ENCODE measurements at places on chromosomes 6 and 20.
A peak's percentile ranks its signal among the peaks of the same experiment; 100 is the strongest.

DNA sequence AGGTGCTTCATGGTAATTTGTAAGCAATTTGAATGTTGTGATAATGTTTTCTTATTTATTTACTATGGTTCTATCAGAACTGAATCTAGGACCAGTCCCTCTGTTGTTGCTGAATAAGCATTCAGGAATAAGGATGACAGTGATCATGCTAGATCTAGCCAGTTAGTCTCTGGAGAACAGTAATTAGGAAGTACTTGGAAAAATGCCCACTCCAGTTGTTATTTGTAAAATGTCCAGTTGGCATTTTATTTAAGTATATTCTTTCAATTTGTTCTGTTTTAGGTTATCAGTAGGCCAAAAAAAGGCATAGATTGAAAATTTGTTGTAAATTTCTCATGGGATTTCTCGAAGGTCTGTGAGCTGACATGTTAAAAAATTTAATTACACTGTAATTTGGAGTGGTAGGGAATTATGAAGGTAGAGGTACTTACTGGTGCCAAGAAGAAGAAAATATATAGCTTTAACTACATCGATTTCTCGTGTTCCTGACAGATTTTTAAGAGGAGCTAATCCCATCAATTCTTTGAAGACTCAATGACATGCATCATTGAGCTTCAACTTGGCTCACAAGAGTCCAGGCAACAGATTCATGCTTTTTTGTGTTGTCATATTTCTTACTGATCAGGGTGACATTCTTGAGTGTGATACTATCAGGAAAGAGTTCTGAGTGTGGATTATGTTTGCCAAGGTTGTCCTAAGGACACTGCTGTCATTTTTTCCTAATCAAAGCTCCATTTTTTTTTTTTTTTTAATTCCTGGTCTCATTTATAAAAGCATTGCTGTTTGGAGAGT, 177.3 kb downstream of the CARMIL1 start:
- no peak for DNase-seq

GRCh38 chr20:39961637-39962244, 727.3 kb downstream of the MAFB start:
- DNase-seq = no peak

GRCh38 chr20:4267242-4267641, 251.9 kb upstream of the RNF24 start:
- no peak for DNase-seq

DNA sequence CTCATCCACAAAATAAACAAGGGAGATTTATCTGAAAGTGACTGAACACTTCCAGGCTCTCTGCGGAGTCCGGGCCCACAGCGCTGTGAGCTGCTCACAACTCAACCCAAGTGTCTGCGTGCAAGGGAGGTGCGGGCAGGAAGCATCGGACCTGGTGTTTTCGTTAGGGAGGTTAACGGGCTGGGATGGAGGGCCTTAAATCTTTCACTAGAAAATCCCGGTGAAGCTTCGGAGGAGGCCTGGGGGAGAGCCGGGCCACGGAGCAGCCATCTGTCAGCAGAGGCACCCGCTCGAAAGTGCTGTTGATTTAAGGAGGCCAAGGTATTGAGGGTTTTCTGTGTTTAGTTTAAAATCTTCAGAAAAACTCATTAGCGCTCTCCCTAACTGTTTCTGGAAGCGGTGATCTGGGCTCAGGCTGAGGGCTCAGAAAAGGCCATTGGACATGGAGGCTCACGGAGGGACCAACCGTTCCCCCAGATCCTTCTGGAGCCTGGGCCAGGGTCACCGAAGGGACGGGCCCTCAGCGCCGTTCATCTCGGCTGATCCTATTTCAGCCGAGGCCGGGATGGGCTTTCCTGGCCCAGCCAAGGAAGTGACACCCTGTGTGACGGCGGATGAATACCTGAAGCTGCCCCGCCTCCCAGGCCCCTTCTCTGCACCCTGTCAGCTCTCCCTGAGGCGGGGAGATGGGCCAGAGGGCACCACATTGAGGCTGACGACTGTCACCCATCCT, 20.7 kb downstream of the GATA5 start:
- no peak for DNase-seq

GRCh38 chr6:47794577-47795135, 12.8 kb downstream of the OPN5 start:
- DNase-seq = no peak

GRCh38 chr6:147868427-147869190, 360.1 kb downstream of the SAMD5 start:
- no peak for DNase-seq

DNA sequence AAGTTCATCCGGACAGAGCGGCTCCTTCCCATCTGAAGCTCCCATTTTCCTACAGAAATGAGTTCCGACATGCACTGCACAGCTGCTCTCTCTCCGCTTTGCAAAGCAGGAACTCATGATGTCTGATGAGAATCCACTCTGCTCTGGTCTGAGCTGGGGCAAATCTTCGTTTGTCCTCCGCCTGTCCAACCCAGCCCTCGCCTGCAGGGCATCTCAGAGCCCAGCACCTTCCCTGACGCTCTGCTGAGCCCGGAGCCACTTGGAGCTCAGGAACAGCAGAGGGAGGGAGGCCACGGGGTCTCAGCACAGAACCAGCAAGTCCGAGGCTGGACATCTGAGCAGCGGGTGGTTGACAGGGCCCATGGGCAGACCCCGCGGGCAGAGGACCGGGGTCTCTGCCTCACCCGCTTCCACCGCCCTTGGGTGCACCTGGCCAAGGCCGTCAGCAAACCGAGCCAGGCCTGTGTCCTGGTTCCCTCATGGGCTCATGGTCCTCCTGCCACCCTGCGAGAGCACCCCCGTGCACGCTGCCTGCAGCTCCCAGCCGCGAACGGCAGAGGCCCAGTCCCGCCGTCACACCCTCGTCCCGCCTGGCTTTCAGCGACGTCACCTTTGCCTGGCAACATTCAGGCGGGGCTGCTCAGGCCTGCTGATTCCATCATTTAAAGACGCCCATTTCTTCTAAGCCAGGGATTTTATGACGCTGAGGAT, 78.5 kb upstream of the BHLHE23 start:
- no peak for DNase-seq

DNA sequence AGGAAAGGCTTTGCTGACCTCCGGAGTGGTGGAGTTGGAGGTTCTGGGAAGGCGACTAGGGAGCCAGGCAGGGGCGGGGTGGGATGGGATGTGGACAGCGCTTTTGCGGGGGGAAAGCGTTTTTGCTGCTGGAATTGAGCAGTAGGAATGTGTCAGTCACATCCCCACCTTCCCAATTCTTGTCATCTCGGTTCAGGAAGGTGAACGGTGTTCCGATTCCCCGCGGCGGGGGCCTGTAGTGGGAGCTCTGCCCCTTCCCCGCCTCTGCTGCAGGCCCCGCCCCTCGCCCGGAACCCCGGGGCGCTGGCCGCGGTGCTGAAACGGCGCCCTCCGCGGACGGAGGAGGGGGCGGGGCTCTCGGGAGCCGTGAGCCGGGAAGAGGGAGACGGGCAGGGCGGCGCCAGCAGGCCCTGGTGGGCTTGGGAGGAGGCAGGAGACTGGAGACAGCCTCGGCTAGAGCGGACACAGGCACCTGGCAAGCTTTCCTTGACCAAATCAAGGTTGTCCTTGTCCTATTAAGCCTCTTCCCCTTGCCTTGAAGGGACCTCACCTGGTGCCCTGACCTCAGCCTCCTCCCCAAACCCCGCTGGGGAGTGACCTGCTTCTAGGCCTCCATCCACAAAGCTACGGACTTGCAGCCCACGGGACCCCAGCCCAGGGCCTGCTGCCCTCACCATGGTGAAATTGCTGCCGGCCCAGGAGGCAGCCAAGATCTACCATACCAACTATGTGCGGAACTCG, at the start of gene LHFPL5:
Gene LHFPL5, plus strand, starts transcription at position 357 of the 741 bp plus-strand sequence. Its CDS starts 319 bp downstream, at position 676.
- DNase-seq = peak; percentile 62

DNA sequence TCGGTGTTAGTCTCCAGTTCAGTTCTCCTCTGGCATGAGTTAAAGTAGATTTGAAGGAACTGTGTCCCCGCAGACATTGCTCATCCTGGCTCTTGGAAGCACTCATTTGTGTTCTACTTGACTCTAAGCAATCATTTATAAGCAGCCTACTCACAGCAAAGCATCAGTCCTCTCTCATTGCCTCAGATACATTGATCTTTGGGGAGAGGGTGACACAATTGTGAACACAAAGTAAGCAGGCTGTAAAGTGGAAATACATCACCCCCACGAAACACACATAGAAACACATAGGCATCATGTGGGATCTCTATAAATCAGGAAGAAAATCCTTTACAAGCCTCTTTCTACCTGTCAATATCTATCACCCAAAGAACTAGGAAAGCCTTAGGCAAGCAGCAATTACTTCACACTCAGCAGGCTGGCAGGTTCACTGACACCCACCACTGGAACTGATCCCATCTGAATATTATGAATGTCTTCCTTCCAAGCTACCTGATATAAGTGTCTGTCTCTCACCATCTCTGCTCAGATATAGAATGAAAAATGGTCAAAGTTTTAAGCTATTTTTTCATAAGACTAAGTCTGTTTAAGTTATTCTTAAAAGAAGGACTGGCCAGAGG, 675.8 kb downstream of the HACE1 start:
- no peak for DNase-seq

GRCh38 chr20:41011551-41012067, 17.0 kb upstream of the TOP1 start:
- DNase-seq = no peak

- peak; percentile 87 for DNase-seq
Observed at GRCh38 chr6:53547811-53548496, 3.1 kb upstream of the GCLC start.

GRCh38 chr6:56144538-56145324, 102.6 kb downstream of the COL21A1 start:
- DNase-seq = no peak

DNA sequence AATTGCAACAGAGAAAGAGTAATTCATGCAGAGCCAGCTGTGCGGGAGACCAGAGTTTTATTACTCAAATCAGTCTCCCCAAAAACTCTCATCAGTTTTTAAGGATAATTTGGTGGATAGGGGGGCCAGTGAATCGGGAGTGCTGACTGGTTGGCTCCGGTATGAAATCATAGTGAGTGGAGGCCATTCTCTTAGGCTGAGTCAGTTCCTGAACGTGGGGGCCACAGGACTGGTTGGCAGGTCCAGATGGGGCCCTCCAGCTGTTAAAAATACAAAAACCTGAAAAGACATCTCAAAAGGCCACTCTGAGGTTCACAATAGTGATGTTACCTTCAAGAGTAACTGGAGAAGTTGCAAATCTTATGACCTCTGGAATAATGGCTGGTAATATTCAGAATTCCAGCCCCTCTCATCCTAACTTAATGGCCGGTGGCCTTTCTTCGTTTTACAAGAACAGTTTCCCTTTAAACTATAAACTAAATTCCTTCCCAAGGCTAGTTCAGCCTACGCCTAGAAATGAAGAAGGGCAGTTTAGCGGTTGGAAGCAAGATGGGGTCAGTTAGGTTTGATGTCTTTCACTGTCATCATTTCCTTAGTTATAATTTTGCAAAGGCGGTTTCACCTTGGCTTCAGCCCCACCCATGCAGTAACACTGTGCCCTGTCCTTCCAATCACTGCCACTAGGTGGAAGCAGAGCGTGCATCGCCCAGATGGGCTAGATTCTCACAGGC, 6.8 kb upstream of the MICA start:
- peak; percentile 93 for DNase-seq

DNA sequence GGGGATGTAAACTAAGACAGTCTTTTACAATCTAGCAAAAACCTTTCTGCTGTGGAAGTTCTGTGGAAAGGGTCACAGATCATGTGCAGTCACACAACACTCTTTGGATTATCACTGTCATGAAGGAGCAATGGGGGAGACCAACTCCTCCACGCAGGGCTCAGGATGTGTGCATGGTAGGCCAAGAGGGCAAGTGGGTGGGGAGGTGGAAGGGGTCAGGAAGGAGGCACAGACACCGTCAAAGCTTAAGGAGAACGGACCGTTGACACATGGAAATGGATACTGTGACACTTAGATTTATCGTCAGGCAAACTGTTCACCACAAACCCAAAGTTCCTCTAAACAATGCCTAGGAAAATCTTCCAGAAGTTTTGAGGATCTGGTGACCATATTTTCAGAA, 215.8 kb downstream of the PAX1 start:
- no peak for DNase-seq

- no peak for DNase-seq
Observed at GRCh38 chr6:1716868-1717267, 107.2 kb downstream of the FOXC1 start.

GRCh38 chr20:58145506-58146080, 82.9 kb downstream of the ANKRD60 start:
- DNase-seq = no peak

DNA sequence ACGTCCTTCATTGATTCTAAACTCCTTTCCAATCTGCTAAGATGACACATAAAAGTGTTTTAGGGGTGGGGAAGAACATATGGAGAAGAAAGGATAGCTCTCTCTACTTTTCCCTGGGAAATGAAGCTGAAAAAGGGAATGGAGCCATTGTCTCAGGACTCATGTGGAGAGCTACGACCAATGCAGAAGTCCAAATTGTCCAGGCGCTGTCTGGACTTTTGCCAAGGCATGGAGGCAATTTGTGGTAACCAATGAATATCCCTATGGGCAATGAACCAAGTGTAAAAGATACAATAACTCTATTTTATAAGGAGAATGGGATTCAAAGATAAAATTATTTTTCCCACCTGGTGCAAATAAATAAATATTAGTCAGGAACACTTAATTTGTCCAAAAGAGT, 16.1 kb downstream of the FBXL4 start:
- DNase-seq = no peak

DNA sequence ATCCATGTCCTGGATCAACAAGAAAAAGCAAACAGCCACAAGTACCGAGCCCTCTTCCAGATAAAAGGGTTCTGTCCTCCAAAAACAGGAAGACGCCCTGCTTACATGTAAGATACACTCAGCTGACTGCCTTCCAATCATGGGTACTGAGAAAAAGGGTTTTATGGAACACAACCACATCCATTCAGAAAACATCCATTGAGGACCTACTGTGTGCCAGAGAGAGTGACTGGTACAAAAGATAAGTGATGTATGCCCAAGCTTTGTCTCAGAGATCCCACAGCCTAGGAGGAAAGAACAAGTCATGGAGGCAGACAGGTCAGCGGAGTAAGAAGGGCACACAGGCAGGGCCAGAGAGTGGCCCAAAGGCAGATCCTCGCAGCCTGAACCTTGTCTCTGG, 94.8 kb upstream of the SSTR4 start:
- DNase-seq = no peak

DNA sequence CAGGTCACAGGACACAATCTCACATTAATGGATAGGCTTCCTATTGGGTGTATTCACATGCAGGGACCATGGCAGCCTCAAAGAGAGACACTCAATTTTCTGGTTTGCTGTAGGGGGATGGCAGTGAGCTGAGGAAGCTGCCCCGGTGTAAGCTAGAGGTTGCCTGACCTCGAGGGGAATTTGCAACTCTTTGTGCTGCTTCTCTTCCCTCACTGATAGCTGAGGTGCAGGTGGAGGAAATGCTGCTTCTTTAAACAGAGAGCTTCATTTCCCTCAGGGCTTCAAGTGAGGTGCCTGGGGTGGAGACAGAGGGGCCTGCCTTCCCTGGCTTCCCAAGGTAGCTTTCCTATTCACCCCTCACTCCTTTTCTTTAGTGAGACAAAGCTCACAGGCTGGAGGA, 151.9 kb downstream of the CD83 start:
- no peak for DNase-seq
